ENCODE measurements at places on chromosomes 12 and 14.

GRCh38 chr12:67630373-67631088 lies 18.0 kb upstream of the DYRK2 start:
- no peak for DNase-seq

- peak; percentile 64 for DNase-seq
Observed at GRCh38 chr12:48810903-48811431, 7.3 kb upstream of the CACNB3 start.

GRCh38 chr12:124506145-124506831 lies 61.1 kb downstream of the NCOR2 start:
- no peak for DNase-seq

DNA sequence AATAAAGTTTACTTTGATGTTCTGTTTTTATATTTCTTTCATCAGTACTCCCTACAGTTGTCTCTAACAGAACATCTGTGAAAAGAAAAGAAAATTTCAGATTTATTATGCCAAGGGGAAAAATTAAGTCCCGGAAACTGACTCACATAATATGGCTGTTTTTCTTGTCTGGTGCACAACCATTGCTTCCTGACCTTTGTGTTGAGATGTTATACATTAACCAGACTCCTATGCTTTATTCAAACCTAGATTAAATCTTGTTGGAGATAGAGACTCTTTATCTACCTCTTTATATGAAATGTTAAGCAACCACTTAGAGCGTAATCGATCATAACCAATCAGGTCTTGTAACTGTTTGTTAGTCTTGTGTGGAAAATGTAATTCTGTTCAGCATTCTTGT lies 37.6 kb upstream of the BICD1 start:
- DNase-seq = no peak

DNA sequence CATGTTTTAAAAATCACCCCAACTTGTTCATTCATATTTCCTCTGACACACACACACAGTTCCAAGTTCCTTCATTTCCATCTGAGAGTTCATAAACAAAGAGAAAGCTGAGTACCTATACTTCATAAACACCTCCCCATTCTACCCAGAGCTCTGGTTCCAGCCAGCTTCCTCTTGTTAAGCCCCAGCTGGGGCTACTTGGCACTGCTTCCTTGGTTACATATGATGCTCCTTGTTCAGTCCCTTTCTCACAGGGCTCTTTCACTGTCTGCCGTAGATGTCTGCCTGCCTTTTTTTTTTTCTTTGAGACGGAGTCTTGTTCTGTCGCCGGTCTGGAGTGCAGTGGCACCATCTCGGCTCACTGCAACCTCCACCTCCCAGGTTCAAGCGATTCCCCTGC lies 77.5 kb downstream of the COX16 start:
- DNase-seq = no peak

DNA sequence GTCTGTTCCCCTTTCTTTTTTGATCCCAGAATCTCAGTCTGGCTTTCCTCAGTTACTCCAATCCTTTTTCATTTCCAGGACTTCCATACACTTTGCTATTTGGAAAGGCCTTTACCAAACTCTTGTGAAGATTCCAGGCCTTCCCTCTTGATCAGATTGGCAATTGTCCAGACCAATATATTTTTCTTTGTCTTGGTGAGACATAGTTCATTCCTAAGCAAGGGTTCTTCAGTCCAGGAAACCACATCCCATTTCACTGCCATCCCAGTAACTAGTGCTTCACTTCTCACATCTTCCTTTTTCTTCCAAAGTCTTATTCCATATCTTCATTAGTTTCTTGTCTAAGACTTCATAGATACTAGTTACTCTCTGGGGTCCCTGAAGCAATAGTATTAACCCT lies 2.1 kb upstream of the PTPRQ start:
- peak; percentile 48 for DNase-seq

DNA sequence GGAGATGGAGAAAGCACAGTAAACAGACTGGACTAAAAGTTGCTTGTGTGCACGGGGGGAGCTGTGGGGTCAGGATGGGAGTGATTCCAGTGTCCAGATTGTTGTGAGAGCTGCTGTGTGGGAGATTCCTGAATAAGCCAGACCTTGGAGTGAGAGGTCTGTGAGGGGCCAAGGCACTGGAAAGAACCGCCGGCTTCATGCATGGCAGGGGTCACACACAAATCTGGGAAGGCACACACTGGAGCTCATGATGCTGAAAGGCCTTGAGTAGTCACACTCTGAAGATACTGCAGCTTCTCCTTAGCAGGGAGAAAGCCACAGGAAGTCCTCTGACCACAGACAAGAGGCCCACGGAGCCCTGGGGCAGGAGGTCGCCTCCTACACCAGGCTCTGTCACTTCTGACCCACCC lies 23.1 kb downstream of the ADCY6 start:
- DNase-seq = no peak

DNA sequence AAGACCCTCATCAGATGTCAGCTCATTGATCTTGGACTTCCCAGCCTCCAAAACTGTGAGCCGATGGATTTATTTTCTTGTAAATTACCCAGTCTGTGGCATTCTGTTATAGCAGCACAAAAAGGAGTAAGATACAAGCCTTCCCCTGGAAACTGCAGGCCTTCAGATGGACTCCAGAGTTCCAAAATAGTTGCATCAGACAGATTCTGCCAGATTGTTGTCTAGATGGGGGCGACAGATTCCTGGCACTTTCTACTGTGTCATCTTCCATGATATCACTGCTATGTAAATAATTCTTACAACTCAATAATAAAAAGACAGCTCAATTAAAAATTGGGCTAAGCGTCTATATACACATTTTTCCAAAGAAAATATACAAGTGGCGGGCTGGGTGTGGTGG lies 17.2 kb upstream of the MARK3 start:
- no peak for DNase-seq

GRCh38 chr14:54325766-54326165 lies 71.0 kb upstream of the CDKN3 start:
- DNase-seq = no peak

GRCh38 chr12:42945927-42946326 lies 356.4 kb upstream of the PRICKLE1 start:
- no peak for DNase-seq

DNA sequence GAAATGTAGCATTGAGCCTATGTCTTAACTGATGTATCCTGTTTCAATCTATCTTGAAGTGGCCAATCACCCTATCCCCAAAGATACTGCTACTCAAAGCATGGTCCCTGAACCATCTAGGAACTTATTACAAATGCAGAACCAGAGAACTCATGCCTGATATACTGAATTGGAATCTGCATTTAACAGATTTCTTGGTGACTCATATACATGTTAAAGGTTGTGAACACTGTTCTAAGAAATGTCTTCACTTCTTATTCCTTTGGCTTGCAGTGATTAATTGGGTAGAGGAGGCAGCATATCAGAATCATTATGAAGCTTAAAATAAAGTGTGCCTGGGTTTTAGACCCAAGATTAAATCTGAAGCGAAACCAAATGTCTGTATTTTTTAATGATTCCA lies 795.6 kb downstream of the DIO2 start:
- DNase-seq = no peak

DNA sequence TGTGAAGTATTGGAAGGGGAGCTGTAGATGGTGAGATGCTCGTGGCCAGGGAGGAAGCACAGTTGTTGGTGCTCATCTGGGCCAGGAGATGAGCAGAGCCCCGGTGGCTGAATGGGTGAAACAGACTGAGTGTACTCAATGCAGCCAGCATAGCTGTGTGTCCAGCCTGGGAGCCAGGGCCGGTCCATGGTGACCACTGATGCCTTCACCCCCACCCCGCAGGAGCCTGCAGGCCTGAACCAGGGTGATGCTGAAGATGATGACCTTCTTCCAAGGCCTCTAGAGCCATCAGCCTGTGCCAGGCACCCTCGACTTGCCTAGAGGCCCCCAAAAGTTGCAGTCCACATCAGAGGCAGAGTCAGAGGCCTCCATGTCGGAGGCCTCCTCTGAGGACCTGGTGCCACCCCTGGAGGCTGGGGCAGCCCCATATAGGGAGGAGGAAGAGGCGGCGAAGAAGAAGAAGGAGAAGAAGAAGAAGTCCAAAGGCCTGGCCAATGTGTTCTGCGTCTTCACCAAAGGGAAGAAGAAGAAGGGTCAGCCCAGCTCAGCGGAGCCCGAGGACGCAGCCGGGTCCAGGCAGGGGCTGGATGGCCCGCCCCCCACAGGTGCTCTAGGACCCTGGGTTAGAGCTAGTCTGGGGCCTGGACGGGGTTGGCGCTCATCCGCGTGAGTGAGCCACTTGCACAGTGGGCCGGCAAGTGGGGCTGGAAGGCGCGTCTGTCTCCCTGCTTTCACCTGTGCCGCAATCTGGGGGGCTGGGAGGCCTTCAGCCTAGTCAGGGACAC lies 3.0 kb downstream of the TNFAIP2 start:
- DNase-seq = no peak

DNA sequence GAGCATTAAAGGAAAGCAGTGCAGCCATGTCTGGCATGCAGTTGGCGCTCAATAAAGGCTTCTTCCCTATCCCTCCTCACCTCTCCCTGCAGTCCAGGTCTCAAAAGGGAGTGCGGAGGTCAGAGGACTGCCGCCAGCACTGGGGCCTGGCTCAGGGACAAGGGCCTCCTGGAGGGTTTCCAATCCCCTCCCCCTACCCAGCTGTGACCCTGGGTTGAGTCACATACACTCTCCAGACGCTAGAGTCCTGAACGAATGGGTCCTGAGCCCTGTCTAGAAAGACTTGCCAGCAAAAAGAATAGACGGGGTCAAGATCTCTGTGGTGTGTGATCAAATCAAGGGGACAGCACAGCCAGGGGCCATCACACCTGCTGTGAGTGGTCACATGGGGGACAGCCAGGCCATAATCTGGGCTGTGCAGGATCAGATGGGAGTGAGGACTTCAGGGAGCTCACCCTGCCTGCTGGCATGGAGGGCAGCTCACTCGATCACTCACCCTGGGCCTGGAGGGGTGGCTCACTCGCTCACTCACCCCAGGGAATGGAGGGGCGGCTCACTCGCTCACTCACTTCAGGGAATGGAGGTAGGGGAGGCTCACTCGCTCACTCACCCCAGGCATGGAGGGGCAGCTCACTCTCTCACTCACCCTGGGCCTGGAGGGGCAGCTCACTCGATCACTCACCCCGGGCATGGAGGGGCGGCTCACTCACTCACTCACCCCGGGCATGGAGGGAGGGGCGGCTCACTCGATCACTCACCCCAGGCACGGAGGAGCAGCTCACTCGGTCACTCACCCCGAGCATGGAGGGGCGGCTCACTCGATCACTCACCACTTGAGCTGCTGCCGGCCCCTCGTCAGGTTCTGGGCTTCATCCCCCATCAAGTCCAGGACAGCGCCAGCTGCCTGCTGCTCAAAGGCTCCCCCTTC lies 12.8 kb downstream of the CFAP73 start:
- no peak for DNase-seq

DNA sequence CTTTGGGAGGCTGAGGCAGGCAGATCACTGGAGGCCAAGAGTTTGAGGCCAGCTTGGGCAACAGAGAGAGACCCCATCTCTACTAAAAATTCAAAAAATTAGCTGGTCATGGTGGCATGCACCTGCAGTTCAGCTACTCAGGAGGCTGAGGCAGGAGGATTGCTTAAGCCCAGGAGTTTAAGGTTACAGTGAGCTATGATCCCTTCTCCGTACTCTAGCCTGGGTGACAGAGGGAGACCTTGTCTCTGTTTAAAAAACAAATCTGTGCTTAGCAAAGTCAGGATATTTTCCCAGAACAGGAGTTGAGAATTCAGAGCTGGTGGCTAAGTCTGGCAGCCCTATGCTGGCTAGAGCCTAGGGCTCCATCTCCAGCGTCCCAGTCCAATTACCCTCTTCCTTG lies 142.9 kb upstream of the PZP start:
- DNase-seq = no peak

DNA sequence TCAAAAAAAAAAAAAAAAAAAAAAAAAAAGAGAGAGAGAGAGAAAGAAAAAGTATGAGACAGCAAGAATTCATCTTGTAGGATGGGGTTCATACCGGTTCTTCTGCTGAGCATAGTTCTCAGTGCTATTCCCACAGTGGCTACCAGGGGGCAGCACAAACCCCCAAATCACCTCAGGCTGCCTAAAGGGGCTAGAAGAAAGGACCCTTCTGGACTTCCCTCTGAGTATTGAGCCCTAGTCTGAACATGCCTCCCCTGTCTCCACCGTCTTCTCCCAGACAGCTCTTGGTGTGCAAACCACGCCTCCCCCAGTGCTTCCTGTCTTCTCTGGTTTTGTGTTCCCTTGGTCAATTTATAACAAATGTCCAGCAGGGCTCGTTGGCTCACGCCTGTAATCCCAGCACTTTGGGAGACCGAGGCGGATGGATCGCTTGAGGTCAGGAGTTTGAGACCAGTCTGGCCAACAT lies 31.3 kb upstream of the SMUG1 start:
- DNase-seq = peak; percentile 40

- no peak for DNase-seq
Observed at GRCh38 chr12:48813465-48814261, 4.6 kb upstream of the CACNB3 start.

DNA sequence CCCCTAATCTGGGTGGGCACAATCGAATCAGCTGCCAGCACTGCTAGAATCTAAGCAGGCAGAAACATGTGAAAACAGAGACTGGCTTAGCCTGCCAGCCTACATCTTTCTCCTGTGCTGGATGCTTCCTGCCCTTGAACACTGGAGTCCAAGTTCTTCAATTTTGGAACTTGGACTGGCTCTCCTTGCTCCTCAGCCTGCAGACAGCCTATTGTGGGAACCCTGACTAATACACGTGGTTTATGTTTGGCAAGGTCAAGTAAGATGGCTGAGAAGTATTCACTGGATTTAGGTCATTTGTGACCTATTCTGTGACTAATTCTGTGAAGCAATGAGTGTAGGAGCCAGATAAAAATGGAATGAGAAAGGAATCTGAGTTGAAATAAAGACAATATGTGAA lies 11.0 kb downstream of the GPR135 start:
- DNase-seq = peak; percentile 92

GRCh38 chr14:59336098-59336497 lies 129.1 kb downstream of the GPR135 start:
- no peak for DNase-seq

DNA sequence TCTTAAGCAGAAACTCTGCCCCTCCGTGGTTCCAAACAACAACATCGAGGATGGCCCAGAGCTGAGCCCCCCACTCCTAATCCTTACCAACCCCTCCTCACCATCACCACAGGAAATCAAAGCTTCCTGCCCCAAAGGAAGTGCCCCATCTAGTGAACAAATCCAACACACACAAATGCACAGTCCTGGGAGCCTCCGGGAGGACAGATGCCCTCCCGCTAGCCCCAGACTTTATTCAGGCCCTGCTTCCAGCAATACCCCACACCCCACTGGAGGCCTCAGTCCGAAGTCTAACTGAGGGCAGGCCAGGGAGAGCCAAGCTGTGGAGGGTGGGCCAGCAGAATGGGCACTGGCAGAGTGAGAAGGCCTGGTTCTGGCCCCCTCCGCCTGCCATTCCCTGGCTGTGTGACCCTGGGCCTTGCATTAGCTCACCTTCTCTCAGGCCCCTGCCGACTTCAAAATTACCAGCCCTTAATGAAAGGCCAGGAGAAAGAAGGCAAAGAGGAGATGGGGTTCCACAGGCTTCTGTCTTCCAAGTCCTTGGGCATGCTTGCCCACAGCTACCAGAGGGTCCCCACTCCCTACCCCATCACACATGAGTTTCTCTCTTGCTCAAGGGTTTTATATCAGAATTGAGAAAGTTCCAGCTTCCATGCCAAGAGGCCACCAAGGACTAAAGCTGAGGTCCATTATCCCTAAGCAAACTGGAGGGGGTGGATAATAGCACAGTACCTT lies 2.3 kb downstream of the HDAC7 start:
- no peak for DNase-seq

- peak; percentile 76 for DNase-seq
Observed at GRCh38 chr14:54200726-54201125, 196.1 kb upstream of the CDKN3 start.

GRCh38 chr12:24505366-24506015 lies 443.4 kb downstream of the BCAT1 start:
- no peak for DNase-seq

- no peak for DNase-seq
Observed at GRCh38 chr12:41903014-41903708, 241.5 kb downstream of the GXYLT1 start.

- DNase-seq = peak; percentile 61
Observed at GRCh38 chr12:1443421-1444141, 150.8 kb downstream of the FBXL14 start.

All from AG09309 (cell line).